ENCODE measurements at places on chromosomes 1 and 21.

GRCh38 chr1:158675563-158676323 is 10.8 kb downstream of the SPTA1 start:
- DNase-seq = no peak

GRCh38 chr21:20572582-20572981 is 425.6 kb upstream of the NCAM2 start:
- no peak for DNase-seq

DNA sequence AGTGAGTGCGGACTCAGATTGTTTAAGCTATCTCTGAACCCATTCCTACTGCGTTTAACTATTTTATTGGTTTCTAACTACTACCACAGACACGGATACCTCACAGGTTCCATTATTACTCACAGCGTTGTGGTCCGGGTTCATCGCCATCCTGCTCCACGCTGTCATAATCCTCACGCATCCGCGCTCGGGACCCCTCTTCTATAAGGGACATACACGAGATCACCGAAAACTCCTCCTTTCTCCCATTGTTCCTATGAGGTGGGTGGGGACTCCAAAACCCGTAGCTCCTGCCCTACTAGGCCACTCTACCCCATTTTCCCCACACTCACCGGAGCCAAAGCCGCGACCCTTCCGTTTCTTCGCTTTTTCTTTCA is 610 bp downstream of the RBM8A start:
- no peak for DNase-seq

GRCh38 chr1:113770031-113770430 is 10.7 kb upstream of the PHTF1 start:
- DNase-seq = no peak

- no peak for DNase-seq
Observed at GRCh38 chr1:13807209-13807608, 107.2 kb downstream of the PRDM2 start.

DNA sequence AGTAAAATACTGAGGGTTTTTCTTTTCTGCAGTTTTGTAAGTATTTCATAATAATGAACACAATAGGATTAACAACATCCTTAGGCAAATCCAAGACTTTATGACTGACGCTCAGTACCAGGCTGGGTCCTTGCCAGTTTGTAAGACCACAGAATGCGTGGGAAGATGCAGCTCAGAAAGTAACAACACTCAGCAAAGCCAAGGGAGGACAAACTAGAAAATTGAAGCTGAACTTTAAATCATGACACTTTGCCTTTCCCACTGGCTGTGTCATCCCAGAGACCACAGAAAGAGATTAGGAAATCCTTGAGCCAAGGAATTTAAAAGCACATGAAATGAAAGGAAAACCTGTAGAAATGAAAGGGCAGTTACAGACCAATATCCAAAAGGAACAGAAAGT is 426.3 kb upstream of the CHRM3 start:
- DNase-seq = peak; percentile 78

DNA sequence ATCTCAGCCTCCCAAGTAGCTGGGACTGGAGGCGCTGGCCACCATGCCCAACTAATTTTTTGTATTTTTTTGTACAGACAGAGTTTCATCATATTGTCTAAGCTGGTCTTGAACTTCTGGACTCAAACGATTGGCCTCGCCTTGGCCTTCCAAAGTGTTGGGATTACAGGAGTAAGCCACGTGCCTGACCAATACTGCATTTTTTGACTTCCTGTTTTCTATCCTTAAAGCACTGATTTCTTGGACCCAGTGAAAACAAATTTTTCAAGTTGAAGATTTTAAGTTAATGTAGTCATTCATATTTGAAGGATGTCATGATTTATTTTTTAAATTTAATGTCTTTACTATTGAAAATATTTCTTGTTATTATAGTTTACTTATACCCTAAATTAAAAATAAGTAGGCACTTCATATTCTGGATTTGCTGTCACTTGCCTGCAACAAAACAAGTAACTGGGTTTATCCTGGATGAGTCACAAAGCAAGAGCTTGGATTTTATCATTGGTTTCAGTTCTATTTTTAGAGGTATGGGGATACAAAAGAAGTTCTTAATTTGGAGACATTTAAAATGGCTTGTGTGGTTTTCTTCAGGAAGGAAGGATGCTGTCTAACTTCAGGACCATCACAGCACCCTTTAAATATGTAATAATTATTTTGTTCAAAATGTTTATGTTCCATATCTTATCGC is 2.2 kb upstream of the VPS45 start:
- no peak for DNase-seq

DNA sequence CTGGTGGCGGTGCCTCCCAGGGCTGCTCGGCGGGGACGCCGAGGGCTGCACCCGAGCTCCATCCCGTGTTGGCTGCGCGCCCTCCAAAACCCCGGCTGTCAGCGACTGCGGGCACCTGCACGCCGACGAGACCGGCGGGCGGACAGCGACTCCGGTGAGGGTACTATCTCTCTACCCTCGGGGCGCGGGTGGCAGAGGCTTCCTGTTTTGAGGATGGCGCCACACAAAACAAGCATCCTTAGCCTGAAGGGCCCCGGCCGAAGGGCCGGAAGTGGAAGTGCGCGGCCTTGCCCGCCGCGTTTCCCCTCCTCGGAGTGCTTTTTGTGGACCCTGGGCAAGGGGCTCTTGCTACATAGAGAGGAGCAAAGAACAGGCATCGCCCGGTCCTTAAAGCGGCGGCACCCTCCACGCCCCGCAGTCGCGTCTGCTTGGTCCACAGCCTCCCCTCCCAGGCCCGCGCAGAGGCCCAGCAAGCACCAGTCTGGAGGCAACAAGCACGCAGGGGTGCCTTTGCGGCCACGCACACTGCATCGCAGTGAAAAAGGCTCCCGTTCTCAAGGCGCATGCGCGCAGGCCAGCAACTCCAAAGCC is 561 bp upstream of the COQ8A start:
- no peak for DNase-seq

GRCh38 chr21:43611598-43612369 is 47.5 kb downstream of the HSF2BP start:
- no peak for DNase-seq

DNA sequence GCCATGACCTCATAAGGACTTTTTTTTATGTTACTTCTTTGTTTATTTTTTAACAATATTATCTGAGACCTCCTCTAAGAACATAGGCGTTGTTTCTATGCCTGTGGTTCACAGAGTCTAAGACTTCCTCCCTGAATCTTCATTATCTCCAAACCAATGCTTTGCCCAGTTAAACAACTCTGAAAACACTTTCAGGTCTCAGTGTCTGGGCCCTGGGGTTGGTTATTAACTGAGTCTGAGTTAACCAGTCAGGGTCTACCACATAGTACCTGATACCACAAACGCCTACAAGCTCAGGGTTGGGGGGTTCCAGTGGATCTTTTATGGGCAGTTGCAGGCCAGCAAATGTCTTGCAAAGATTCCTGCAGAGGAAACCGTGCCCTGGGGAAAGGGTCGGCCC is 138.2 kb downstream of the AJAP1 start:
- no peak for DNase-seq

- DNase-seq = no peak
Observed at GRCh38 chr1:147080671-147081394, 91.4 kb downstream of the PRKAB2 start.

DNA sequence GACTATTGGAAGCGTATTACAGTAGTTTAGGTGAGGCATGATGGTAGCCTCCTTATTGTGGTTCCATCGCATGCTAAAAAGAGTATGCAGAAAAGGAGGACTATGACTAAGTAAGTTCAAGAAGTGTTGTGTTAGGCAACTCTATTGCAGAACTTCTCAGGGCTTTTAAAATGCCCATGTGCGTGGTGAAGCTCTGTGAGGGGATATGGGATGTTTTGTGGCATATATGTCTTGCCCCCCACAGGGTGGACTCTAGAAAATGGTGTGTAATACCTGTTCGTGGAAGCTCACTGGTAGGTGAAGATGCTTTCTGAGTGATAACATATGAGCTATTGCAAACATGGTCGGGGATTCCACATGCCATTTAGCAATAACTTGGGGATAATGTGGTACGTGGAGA is 31.7 kb downstream of the MAN1A2 start:
- DNase-seq = no peak

DNA sequence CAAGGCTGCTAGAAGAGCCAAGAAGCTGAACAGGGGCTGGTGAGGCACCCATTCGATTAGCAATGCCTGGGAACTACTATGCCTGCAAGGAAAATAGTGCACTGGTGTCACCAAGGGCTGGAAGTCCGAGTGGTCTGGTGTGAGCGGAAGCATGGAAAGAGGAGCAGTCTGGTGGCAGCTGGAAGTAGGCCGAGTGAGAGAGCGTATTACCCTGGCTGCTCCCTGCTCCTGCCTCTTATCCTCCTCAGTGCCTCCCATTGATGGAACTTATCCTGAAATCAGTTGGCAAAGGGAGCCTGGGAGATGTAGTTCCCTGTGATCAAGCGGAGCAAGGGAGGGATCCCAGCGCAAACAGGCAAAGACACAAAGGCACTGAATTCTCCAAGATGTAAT is 9.6 kb downstream of the SMAP2 start:
- DNase-seq = no peak

- DNase-seq = no peak
Observed at GRCh38 chr1:237444120-237444790, 402.3 kb downstream of the RYR2 start.

DNA sequence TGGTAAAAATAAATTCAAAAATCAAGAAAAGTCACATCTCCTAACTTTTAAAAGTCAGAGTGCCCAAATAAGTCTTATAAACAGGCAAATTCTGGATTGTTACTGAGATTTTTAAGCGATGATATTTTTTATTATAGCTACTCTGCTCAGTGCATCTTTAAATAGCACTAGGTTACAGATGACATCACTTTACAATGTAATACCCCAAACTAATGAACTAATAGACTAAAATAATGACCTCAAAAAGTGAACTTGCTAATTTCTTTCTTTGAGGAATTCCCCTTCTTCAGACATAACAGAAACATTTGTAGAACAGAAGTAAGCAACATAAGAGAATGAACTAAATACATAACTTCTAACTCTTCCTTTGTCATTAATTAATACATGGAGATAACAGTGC is 33.0 kb upstream of the ACTA1 start:
- DNase-seq = no peak
